ENCODE measurements at places on chromosomes 5 and 9. TPM values are rescaled to one million over a fixed set of nuclear protein-coding genes. Genes with fewer than 3 reads are reported as not detected.

ELOVL7 gene
- 0.42 TPM for total RNA-seq

GABRA1 gene
- total RNA-seq, result not detected

CDKN2B gene
- total RNA-seq, result 1.6 TPM

GRCh38 chr9:108696156-108696555, 159.6 kb downstream of the ACTL7B start:
- no peak overlapping the region for H3K27ac ChIP-seq
- no peak overlapping the region for H3K4me3 ChIP-seq
- no peaks in the 10 kb centered on the region for H3K27me3 ChIP-seq
- no peaks in the 10 kb centered on the region for H3K4me1 ChIP-seq
- no peak for DNase-seq

WDR70 gene
- total RNA-seq, result 58.5 TPM

GRCh38 chr9:113461285-113461684, 2.2 kb upstream of the RGS3 start:
- no peaks in the 10 kb centered on the region for H3K36me3 ChIP-seq
- peaks cover 7% of the 10 kb centered on the region for H3K4me1 ChIP-seq
- DNase-seq, result no peak
- H3K27me3 ChIP-seq, result no peaks in the 10 kb centered on the region
- no peak overlapping the region for H3K4me3 ChIP-seq

- no peak overlapping the region for H3K27ac ChIP-seq
- no peak overlapping the region for H3K4me3 ChIP-seq
- H3K4me1 ChIP-seq, result peaks cover 19% of the 10 kb centered on the region
- H3K36me3 ChIP-seq, result no peaks in the 10 kb centered on the region
- no peak for DNase-seq
- H3K27me3 ChIP-seq, result no peaks in the 10 kb centered on the region
Observed at GRCh38 chr9:130181678-130182380, 9.6 kb downstream of the NCS1 start.

DNA sequence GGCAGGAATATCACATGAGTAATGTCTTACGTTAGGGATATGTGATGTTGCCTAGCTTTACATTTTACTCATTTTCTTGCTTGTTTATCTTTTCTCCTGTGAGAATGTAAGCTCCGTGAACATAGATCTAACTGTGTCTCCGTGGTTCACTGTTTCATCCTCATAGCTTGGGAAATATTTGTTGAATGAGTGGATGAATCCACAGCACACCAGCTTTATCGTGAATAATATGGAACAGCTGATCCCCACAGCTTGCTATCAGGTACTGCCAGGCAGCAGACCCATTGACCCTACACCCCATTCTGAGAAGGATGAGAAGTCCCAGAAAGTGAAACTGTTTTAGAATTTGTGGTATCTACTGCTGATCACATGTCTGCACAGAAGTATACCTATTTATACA, 106.8 kb upstream of the FBN2 start:
- no peaks in the 10 kb centered on the region for H3K36me3 ChIP-seq

- peaks cover 25% of the 10 kb centered on the region for H3K27me3 ChIP-seq
- no peak for DNase-seq
- H3K4me1 ChIP-seq, result no peaks in the 10 kb centered on the region
Observed at GRCh38 chr5:72474516-72474915, 32.7 kb downstream of the ZNF366 start.

DNA sequence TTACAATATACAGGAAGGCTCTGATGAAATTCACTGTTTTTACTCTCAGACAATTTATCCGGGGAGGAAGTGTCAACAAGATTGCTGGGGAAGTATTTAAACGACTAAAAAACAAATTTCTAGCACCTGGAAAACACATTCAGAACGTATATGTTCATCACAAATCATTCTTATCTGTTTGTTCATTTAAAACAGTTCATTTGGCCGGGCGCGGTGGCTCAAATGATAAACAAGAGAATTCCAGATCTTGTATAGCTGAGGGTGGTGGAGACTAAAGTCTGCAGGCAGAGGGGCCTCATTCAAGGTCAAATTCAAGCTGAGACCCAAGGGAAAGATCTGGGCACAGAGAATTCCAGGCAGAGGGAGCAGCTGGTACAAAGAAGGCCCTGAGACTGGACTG, 90.0 kb downstream of the STK10 start:
- DNase-seq, result peak; percentile 0
- peaks cover 13% of the 10 kb centered on the region for H3K36me3 ChIP-seq
- H3K4me1 ChIP-seq, result peaks cover 32% of the 10 kb centered on the region
- H3K4me3 ChIP-seq, result no peak overlapping the region
